Stomach (tissue), 19 donors: ENCODE measurements at places on chromosomes 1 and 21. TPM values are rescaled to one million over a fixed set of nuclear protein-coding genes. Genes with fewer than 3 reads are reported as not detected.

GRCh38 chr1:246934765-246935164, 3.0 kb upstream of the AHCTF1 start:
- no peak for DNase-seq

GRCh38 chr21:32372755-32373154, 20.1 kb downstream of the URB1 start:
- DNase-seq: no peak

DNA sequence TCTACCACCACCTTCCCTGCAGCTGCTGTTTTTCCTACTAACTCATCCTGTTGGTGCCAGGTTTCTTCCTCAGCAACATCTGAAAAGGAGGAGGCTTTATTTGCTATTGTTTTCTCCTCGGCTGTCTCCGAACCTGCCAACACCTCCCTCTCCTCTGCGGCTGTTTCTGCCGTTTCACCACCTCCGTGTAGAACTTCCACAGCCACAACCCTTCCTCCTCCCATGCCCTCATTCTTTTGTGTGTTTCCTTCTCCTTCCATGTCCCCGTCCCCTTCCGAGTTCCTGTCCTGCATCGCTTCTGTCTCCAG, 59.0 kb upstream of the LRRC53 start:
- no peak for DNase-seq

GRCh38 chr1:48203287-48203900, 19.1 kb upstream of the SLC5A9 start:
- DNase-seq: no peak

Gene SHE
- 13.8 TPM for total RNA-seq

Gene KLHDC9
- total RNA-seq: 1.8 TPM

Gene LCE1B
- not detected for total RNA-seq

Gene SRRM1
- 149 TPM for total RNA-seq

Gene TRIM45
- total RNA-seq: 4.1 TPM

Gene KCNA3
- total RNA-seq: not detected

Gene FMO1
- not detected for total RNA-seq

Gene AGPAT3
- total RNA-seq: 41.5 TPM
